ENCODE measurements at places on chromosomes 3 and 15. TPM values are rescaled to one million over a fixed set of nuclear protein-coding genes. Genes with fewer than 3 reads are reported as not detected.
A peak's percentile ranks its signal among the peaks of the same experiment; 100 is the strongest.

The EPHB3 gene
- total RNA-seq, result 2.5 TPM

The GP9 gene
- total RNA-seq, result not detected

The NDUFB4 gene
- 182 TPM for total RNA-seq

The C3orf85 gene
- not detected for total RNA-seq

The MB21D2 gene
- 7.2 TPM for total RNA-seq

The HYAL3 gene
- 3.8 TPM for total RNA-seq

The SPTBN5 gene
- total RNA-seq, result 1.2 TPM

The CCDC33 gene
- not detected for total RNA-seq

The LMAN1L gene
- total RNA-seq, result 0.66 TPM

The TTLL13 gene
- total RNA-seq, result 0.42 TPM

The ADAMTS7 gene
- 2.6 TPM for total RNA-seq

- no peak for DNase-seq
Observed at GRCh38 chr3:51275111-51275805, 109.8 kb upstream of the MANF start.

DNA sequence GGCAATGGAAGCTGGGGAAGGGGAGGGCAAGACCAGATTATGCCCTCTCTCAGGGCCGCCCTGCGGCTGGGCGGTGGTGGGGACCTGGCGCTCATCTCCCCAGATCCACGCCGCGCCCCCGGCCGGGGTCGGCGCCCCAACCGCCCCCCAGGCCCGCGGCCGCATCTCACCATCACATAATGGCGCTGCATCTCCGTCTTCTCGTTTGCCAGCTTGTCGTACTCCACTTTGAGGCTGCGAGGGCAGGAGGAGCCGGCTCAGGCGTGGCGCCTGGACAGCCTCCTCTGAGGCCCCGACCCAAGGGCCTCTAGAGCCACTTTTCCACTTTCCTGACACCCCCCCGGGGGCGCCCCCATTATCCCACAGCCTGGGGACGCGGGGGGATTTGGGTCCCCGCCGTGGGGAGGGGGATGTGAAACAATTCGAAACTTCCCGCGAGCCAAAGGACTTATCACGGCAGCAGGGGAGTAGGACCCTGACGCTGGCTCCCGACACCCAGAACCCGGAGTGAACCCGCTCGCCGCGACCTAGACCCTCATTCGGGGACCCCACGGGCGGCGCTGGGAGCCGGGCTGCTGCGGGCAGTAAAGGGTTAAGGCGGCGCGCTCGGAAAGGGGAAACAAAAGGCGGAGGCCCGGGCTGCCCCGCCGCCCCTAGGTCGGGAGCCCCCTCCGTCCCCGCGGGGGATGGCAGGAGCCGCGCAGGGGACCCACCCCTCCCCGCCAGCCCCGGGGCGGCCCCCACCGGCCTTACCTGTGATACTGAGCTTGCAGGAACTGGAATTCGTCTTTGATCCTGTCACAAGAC is 2.1 kb downstream of the TLE3 start:
- no peak for DNase-seq

DNA sequence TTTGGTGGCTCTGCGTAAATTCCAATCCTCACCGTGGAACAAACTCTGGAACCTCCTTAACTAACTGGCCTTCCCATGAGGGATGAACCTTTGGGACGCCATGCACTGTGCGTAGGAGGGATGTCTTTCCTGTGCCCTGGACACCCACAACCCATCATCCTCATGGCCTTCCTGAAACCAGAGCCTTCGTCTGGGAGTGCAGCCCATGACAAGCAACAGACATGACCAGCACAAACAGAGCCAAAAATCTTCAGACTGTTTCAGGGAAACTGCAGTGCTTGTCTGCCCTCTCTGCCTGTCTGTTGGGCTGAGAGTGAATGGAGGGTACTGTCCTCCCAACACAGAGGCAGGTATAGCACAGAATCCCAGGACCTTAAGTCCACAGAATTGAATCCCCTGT is 61.1 kb upstream of the BOC start:
- no peak for DNase-seq

GRCh38 chr15:80662129-80662528 is 33.0 kb upstream of the ABHD17C start:
- DNase-seq, result no peak

DNA sequence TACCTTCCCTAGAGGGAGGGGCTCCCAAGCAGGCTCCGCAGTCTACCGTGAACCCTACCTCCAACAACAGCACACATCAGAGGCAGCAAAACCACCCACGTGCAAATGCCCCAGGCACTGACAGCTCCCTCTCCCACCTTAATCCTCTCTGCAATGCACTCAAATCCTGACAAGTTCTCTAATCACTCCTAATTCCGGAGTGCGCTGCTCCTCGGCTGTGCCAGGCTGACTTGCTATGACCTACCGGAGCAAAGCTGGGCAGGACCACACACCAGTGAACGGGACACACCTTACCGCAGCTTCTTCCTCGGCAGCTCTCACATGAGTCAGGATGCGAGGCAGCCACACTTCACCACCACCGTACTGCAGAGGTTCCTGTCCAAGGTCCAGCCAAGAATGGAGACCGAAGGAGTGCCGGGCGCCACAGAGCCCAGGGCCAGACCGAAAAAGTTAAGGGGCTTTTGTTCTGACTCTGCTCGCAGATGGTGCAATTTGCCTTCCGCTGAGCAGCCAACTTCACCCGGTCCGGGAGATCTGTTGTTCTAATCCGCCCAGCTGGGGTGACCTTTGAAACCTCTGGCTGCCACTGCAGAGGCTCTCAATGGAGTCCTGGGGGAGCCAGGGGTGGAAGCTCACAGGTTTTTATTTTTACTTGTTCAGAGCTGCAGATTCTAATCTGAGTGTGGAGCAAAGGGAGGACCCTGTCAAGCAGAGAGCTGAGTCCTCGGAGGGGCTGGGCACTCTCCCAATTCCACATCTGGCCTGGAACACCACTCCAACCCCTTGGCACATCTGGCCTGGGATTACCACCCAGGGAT is 84.4 kb downstream of the MYLK start:
- no peak for DNase-seq

GRCh38 chr15:59438625-59439290 is 772 bp downstream of the FAM81A start:
- peak; percentile 77 for DNase-seq

DNA sequence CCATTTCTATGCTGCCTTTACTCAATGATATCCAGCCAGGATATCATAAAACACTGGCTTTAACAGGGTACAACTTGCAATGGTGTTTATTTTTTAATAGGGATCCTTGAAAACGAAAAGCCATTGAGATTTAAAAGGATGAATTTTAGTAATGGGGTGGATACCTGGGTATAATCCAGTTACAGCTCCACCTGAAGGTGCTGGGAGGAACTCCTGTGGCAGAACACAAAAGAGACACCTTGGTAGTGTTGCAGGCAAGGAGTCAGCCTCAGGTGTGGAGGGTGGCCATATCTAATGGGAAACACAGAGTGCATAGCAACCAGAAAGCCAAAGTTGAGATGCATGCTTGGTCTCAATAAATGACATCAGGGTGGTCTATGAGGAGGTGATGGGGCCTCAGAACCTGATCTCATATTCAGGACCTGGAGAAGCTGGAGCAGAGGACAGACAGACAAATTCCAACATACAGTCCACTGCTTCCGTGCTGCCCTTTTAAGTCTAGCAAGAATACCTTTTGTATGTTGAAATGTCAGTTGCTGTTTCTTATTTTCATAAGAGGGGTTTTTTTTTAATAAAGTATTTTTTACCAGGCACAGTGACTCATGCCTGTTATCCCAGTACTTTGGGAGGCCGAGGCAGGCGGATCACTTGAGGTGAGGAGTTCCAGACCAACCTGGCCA is 12.0 kb upstream of the PAQR9 start:
- DNase-seq, result no peak

- DNase-seq, result no peak
Observed at GRCh38 chr3:127714125-127714571, 41.4 kb downstream of the ABTB1 start.

DNA sequence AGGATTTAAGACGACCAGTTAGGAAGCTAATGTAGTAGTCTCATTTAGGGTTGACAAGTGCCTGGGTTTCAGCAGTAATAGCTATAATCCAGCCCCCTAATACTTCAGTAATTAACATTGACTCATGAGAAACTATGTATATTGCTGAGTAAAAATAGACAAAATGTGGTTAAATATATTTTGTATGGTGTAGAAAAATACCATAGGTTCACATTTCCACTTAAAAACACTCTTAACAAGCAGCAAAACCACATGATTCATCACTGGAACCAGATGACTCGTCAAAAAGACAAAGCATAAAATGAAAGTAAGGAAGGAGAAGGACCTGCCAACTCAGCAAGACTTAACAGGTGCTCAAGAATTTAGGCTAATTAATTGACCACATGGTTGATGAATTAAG is 288.9 kb downstream of the EFHB start:
- no peak for DNase-seq

DNA sequence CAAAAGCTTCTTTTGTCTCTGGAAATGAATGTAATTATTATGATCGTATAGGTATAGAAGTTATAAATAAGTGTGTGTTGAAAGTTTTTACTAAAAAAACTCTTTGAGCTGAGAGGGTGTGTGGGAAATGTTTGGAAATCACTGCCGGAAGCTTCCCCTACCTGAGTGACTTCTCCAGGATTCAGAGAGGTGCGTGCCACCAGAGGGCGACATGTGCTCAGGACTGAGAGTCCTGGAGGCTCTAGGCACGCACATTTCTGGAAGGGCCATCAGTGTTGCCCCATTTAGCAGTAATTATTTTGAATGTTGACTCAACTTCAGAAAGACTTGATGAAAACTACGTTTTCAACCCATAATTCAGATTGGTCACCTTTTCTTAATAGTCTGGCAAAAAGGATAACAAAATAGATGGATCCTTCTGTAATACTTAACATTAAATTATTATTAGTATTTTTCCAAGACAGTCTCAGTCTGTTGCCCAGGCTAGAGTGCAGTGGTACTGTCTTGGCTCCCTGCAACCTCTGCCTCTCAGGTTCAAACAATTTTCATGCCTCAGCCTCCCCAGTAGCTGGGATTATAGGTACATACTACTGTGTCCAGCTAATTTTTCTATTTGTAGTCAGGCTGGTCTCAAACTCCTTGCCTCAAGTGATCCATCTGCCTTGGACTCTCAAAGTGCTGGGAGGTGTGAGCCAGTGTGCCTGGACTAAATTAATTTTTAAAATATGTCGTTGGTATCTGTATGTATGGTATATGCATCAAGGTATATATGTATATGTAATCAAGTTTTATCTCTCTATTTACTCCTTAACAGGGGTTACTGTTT is 34.5 kb downstream of the GPR171 start:
- no peak for DNase-seq

GRCh38 chr3:32437896-32438295 is 46.2 kb downstream of the CMTM7 start:
- peak; percentile 37 for DNase-seq

DNA sequence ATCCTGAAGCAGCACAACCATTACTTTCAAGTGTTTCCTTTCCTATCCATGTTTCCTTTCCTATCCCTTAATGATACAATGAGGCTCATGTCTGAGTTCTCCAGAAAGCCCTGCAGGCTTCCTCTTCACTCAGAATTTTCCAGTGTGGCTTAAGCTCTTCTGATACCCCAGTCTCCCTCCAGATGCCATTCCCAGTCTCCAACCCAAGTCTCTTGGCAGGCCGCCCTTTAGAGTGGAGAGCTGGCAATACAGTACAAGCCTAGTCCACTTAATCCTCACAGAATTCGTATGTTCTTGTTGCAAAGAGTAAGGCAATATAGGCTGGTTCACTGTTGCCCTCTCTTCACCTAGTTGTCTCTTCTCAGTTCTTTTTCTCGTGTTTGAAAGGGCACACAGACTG is 503.9 kb upstream of the MDFIC2 start:
- DNase-seq, result no peak

- no peak for DNase-seq
Observed at GRCh38 chr3:128919988-128920387, 40.6 kb downstream of the ACAD9 start.

GRCh38 chr3:129593595-129594339 is 12.7 kb downstream of the PLXND1 start:
- DNase-seq, result no peak

GRCh38 chr15:96329403-96329981 is 1.0 kb upstream of the NR2F2 start:
- no peak for DNase-seq

GRCh38 chr3:124097362-124098131 is 105.6 kb upstream of the ROPN1 start:
- no peak for DNase-seq

- no peak for DNase-seq
Observed at GRCh38 chr3:64518950-64519349, 168.8 kb downstream of the ADAMTS9 start.

DNA sequence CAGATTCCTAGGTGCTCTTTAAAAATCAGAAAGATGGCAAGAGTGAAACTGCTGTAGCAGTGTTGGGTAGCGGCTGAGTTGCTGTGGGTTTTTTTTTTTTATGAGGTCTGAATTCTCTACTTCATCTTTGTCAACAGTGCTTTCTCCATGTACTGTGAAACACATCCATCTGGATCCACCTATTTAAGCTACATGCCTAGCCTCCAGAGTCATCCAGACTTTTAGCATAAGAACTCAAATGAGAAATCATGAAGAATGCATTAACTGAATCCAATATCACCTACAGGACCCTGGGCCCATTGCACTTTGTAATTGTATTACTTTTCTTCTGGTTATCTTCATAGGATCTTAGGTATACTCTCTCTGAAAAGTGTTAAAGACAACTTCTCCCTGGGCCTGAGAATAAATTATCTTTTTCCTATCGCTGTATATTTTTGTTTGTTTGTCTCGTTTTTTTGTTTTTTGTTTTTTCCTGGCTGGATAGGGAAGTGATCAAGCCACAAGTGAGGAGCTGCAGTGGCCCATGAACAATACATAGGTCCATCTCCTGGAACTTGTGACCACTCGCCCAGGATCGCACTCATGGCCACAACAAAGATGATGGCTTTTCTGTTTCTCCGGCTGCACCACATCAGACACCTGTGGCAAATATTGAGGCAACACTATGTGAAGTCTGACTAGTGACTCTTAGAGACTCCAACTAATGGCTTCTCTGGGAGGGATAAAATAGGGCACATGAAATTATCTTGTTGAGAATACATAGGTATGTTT is 609.9 kb upstream of the AGTR1 start:
- DNase-seq, result no peak

DNA sequence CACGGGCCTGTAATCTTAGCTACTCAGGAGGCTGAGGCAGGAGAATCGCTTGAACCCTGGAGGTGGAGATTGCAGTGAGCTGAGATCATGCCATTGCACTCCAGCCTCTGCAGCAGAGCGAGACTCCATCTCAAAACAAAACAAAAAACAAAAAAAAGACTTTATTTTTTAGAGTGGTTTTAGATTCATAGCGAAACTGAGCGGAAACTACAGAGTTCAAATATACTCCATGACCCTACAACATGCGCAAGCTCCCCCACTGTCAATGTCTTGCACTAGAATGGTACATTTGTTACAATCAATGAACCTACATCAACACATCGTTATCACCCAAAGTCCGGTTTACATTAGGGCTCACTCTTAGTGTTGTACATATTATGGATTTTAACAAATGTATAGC is 2.2 kb upstream of the CRTAP start:
- no peak for DNase-seq

DNA sequence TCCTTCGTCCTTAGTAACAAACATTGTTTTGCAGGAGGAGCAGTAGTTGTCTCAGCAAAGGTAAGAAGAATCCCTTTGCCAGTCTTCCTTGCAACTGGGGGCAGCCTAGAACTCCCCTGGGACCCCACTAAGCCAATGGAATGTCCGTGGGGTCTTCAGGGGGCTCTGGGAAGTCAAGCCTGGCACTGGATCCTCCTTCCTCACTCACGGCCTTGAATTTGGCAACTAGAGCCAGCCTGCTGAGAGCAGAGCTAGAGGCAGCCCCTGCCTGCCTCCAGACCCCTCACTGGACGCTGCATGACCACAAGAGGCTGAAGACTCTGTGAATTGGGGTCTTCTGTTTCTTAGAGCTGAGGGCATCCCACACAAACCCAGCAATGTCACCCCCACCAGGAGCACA is 18.6 kb upstream of the PRR23E start:
- peak; percentile 62 for DNase-seq

GRCh38 chr3:146550743-146551510 is 6.5 kb upstream of the PLSCR1 start:
- DNase-seq, result no peak

Data from esophagus muscularis mucosa (tissue), 4 donors.